DMS79 (cell line): ENCODE measurements at places on chromosomes 13 and 19.

GRCh38 chr19:35251456-35251855 is 2.7 kb downstream of the LSR start:
- no peak for DNase-seq

GRCh38 chr19:17824339-17824738 is 3.0 kb upstream of the INSL3 start:
- no peak for DNase-seq

DNA sequence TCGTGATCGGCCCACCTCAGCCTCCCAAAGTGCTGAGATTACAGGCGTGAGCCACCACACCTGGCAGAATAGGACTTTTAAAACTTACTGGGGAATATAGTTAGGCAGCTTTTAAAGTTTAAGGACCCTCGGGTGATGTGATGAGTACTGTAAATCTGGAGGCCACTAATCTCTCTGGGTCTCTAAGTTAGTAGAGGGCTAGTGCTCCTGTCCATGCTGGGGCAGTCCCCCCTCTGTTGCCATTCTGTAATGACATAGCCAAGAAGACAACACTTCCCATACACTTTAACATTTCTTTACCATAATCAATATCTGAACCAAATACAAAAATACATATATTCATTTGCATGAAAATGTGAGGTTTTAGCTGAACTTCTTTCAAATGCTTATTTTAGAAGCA is 65.7 kb downstream of the IPO5 start:
- DNase-seq: no peak

DNA sequence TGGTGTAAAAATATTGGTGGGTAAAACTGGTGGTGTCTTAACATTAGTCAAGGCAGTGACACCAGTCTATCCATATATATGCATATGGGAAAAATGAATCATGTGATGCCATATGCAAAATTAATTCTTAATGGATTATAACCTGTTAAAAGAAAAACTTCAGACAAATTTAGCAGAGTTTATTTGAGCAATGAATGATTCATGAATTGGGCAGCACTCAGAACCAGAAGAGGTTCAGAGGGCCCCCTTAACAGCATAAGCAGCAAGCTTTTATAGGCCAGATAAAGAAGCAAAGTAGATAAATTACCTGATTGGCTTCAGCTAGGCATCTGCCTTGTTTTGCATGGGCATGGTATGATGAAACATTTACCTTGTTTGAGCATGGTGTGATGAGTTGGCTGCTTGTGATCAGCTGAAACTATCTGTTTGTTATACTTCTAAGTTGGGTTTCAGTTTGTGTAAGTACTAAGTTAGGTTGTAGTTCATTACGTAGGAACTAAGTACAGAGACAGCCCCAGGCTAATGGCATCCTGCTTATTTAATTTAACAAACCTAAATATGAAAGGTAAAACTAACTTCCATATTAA is 66.6 kb downstream of the DNAJC15 start:
- DNase-seq: no peak

GRCh38 chr13:59413126-59413525 is 750.6 kb downstream of the DIAPH3 start:
- no peak for DNase-seq

DNA sequence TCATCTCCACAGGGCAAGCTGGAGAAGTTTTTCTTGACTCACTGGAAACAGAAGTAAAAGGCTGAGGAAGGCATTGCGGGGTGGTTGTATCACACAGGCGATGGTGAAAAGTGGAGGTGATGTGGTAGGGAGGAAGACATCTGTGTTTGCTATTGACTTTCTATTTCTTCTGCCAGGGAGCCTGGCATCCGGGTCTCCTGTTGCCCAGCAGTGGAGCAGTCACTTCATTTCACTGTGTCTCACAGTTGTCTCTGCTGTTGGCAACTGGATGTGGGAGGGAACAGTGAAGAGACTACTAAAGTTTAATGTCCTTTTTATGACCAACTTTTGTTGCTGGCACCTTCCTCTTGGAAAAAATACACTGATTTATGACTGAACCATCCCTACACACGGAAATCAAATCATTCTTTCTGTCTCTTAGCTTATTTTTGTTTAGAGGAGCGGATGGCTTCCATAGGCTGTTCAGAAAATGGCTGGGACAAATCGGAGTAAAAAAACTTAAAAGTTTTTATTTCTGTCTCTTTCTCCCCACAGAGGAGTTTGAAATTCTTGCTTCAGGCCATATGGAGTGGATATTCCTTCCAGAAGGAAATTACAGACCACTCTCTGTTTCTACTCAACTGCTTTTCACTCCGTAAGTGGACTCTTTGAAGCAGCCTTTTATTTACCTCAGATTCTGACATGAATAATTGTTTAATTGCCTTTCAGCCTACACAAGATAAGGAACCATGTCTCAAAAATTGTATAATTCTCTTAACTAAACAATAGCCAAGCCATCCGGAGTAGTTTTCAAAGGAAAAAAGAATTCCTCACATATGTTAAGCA is 23.8 kb upstream of the MEDAG start:
- DNase-seq: no peak

DNA sequence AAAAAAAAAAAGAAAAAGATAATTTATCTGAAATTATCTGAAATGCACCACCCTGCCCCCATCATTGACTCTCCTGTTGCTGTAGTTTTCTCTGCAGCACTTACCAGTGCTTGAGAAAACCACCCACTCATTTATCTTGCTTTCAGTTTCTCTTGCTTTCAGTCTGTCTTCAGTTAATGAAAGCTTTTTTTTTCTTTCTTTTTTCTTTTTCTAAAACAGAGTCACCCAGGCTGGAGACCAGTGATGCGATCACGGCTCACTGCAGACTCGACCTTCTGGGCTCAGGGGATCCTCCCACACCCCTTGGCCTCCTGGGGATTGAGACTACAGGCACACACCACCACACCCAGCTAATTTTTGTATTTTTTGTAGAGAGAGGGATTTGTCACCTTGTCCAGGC is 4.3 kb upstream of the ACP5 start:
- no peak for DNase-seq

GRCh38 chr19:49869009-49869483 is 1.7 kb upstream of the PNKP start:
- no peak for DNase-seq
